ENCODE measurements at places on chromosomes 11 and 22.

GRCh38 chr11:111603611-111604130 lies 1.4 kb downstream of the SIK2 start:
- DNase-seq, result no peak

GRCh38 chr11:60899046-60899936 lies 7.1 kb downstream of the PRPF19 start:
- DNase-seq, result peak; percentile 43

DNA sequence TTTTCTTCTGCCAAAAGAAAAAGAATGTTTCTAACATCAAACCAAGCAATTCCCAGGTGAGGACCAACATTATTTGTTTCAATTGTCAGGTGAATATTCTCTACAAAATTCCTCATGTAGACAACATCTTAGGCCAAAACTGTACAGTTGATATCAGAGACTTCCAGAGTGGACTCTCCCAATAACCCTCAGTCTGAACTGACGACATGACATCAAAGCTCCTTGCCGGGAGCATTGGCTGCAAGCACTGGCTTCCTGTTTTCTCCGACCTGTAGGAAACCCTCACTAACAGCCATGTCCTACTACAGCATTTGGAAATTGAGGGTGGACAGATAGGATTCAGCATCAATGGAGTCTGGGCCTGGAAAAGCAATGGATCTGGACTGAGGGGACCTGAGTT lies 30.5 kb upstream of the MRGPRX1 start:
- DNase-seq, result no peak

DNA sequence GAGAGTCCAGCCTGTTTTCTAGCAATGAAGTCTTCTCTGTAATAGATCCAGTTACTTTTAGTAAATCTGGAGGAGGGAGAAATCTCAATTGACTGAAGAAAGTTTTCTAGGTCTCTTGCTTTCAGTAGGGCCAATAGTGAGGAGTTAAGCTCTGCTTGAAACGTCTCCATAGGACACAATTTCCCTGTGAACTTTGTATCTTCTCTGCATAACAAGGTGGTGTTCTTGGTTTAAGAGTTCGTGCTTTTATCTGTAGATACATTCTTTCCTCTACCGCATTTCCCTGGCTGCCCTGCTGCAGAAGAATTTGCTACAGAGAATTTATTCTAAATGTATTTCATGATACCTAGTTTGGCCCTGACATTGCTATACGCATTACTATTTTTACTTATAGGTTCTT lies 183.1 kb downstream of the ARHGAP42 start:
- no peak for DNase-seq

DNA sequence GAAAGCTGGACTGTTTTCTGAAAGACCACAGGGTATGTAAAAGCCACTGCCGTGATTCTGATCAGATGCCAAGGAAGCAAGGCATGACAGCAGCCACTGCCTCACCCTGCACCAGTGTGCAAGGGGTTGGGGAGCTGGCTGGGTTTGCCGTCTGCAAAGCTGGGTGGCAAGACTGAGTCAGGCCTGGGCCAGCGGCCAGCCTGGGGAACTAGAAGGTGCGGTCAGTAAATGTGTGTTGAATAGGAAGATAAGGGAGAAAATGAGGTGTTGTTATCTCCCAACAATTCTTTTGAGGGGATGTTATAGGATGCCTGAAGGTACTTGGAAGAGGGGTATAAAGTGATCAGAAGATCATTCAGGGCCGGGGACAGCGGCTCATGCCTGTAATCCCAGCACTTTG lies 8.0 kb downstream of the VSTM5 start:
- DNase-seq, result no peak

GRCh38 chr11:122661182-122661945 lies 5.8 kb downstream of the UBASH3B start:
- no peak for DNase-seq

DNA sequence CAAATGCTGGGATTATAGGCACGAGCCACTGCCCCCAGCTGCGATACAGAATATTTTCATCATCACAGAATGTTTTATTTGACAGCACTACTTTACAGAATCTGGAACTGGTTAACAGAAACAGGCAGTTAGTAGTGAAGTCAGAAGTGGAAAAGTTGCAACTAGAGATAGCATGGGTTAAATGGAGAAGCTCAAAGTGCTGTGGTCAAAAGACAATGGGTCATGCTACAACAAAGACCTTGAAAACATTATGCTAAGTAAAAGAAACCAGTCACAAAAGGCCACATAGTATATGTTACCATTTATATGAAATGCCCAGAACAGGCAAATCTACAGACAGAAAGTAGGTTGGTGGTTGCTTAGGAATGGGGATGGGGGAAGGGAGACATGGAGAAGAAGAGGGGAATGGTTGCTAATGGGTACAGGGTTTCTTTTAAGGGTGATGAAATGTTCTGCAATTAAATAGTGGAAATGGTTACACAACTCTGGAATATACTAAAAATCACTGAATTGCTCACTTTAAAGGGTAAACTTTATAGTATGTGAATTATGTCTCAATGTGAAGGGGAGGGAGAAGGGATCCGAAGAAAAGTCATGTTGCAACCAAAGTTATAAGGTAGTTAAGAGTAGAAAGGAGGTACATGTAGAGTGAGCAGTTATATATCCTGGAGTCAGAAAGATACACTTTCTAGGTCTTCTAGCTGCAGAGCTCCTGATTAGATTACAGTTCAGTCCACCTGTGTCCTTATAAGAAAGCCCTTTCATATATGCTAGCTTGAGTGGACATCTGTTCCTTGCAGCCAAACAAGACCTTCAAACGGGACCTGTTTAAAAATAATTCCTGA lies 46.3 kb upstream of the RAPSN start:
- no peak for DNase-seq

DNA sequence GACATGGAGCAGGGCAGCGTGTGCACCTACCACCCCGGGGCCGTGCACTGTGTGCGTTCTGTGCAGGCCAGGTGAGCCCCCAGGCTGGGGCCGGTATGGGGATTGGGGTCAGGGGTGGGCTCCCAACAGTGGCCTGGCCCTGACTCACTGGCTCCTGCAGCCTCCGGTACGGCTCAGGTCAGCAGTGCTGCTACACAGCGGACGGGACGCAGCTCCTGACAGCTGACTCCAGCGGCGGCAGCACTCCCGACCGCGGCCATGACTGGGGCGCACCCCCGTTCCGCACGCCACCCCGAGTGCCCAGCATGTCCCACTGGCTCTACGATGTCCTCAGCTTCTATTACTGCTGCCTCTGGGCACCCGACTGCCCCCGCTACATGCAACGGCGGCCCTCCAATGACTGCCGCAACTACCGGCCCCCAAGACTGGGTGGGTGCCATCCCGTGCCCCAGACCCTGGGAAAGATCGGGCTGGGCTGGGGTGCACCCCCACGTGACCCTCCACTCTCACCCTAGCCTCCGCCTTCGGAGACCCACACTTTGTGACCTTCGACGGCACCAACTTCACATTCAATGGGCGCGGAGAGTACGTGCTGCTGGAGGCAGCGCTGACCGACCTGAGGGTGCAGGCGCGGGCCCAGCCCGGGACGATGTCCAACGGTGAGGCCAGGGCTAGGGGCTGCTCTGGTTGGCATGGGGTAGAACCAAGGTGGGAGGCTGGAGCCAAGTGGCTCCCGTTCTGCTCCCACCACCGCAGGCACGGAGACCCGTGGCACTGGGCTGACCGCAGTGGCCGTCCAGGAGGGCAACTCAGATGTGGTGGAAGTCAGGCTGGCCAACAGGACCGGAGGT lies 4.4 kb downstream of the SUSD2 start:
- peak; percentile 10 for DNase-seq

DNA sequence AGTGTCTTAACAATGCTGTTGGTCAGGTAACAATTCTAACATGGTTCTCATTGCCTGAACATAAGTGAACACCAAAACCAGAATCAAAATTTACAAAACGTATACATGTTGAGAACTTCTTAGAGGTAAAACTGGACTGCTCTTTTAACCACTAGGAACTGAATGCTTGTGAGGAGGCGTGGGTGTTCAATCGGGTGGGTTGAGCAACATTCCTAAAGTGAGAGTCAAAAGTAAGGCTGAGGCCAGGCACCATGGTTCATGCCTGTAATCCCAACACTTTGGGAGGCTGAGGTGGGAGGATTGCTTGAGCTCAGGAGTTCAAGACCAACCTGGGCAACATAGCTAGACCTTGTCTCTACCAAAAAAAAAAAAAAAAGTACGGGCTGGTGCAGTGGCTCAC lies 11.5 kb downstream of the PPME1 start:
- DNase-seq, result no peak

DNA sequence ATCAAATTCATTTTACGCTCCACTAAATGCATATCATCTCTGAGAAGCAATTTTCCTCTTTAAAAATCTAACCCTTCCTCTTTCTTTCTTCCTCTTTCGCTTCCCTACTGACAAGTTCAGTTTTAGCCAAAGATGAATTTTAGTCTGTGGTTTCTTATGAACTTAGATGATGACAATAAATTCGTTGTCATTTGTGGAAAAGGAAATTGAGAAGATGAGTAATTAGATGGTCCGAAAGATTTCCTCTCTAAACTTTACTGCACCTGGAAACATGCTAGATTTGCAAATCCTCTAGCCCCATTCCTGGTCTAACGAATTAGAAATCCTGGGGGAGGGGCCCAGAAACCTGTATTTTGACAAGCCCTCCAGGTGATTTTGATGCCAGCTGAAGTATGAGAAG lies 855.4 kb upstream of the CHORDC1 start:
- no peak for DNase-seq

All from right hindlimb (tissue), 1 donor.